ENCODE measurements at places on chromosomes 5 and 9.

DNA sequence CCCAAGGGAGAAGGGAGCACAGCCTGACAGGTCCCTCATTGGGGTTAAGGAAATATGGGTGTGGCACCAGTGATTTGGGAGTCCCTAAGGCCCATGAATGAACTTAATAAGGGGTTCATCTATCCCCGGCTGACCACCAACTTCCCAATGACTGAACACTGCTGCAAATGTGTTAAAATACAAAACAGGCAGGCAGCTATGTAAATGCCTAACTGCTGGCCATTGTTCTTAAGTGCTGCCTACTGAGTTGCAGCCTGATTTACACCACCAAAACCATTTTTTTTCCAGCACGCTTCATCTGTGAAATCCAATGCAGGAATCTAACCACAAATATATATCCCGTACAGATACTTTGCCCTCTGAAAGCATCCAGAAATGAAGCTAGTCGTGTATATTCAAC is 478.5 kb downstream of the PTPRD start:
- DNase-seq: no peak

- no peak for DNase-seq
Observed at GRCh38 chr9:123622711-123623241, 266.8 kb downstream of the CRB2 start.

DNA sequence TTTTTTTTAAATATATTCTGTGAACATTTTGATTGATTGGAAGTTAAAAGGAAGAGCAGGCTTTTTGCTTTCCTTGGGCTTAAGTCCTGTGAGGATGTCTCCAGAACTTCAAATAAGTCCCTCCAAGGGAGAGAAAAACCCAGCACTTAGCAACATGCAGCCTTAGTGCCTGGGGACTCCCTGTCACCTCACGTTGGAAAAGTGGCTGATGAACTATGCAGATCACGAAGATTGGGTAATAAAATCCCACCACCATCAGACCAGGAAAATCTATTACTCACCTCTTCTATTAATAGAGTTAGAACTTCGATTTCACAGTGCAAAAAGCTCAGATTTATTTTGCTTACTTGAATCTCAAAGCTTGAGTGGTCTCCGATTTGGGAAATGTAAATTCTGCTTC is 507.0 kb downstream of the MAT2B start:
- DNase-seq: no peak

DNA sequence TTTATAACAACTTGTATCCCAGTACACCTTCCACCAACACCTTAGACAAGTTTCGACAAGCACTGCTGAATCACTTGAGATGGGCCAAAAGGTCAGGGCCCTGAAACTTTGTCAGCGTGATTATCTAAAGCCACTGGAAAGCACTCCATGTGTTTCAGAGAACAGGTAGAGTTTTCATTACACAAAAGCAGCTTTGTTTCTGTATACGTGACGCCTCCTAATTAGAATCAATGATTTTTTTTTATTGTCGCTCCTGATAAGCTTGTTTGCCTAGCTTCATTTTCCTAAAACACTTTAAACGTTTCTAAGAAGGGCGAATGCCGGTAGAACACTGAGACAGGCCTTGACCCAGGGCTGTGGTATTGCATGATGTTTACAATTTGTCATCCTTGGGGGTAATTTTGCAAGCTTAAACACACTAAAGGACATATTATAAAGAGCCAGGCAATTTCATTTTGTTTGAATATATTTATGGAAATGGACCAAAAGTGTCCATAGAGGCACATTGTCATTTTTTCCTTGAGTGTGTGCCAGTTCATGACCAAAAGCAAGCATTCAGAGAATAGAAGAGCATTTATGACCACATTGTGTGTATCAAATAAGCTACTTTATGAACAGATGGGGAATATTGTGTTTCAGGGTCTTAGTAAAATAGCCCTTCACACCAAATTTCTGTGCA is 193.6 kb downstream of the GLIS3 start:
- no peak for DNase-seq

- DNase-seq: no peak
Observed at GRCh38 chr9:4349816-4350418, 50.0 kb upstream of the GLIS3 start.
